ENCODE measurements at places on chromosomes 4 and X.

GRCh38 chrX:34917146-34917545, 25.4 kb upstream of the FAM47B start:
- no peak for DNase-seq

DNA sequence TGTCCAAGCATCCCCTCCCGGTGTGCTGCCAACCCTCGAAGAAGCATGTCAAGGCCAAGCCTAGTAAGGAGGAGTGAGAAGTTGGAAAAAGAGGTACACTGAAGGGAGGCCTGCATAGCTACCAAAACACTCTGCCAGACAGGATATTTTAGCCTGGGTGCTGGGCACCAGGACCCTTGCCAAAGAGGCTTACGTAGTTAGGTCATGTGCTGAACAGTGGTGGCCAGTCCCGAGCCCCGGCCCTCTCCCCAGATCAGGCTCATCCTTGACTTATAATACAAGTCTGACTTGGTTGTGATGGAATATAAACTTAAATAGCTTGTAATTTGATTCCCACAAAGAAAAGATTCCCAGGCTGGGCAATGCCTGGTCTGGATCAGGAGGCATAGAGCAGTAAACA, 149.3 kb downstream of the ARHGEF9 start:
- DNase-seq: no peak

- DNase-seq: no peak
Measured at GRCh38 chr4:5238173-5238572, 186.9 kb downstream of the STK32B start.

- no peak for DNase-seq
Measured at GRCh38 chrX:41758401-41758800, 34.4 kb downstream of the GPR82 start.

Data from cardiac septum (tissue), 1 donor.